Stimulated activated CD4-positive, alpha-beta T cell treated with anti-CD3 and anti-CD28 coated beads, Interleukin-1b, Interleukin-23, amount 100 ng/mL, for 24 hours (primary cell): ENCODE measurements at places on chromosomes 1 and 21.

DNA sequence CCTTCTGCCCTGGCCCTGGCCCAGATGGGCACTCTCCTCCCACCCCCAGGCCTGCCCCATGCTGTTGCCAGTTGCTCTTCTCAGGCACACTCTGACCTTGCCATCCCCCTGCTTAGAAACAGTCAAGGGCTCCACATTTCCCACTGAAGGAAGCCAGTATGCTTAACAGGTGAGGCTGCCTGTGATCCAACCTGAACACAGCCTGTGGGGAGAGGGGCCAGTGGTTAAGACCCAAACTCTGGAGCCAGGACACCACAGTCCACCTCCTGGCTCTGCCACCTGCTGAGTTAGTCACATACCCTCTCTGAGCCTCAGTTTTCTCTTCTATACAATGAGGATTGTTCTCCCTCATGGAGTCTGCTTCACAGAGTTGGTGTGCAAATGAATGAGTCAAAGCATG lies 526.9 kb downstream of the MATN1 start:
- no peak for DNase-seq

- no peak for DNase-seq
These were observed 37.3 kb upstream of the ZNF644 start for GRCh38 chr1:91059157-91059556.

- DNase-seq, result no peak
These were observed 16.5 kb downstream of the ZNF697 start for GRCh38 chr1:119631433-119632102.

DNA sequence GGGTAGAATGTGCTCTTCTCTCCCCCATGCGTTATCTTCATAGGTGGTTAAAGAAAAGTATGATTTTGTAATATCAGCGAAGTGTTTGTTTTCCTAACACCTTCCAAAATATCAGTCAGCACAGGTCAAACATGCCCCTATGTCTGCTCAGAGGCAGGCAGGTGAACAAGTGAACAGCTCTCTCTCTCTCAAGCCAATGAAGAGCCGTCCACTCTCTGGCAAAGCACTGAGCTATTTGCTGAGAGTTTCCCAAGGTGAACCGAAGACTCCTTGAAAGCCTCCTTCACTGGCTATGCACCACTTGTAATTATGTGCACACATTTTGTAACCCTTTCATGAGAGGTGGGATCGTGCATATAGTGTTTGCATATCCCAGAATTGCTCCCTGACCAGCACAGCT lies 47.7 kb downstream of the ST6GALNAC3 start:
- DNase-seq, result no peak

GRCh38 chr1:24849672-24850295 lies 80.3 kb downstream of the RUNX3 start:
- DNase-seq, result no peak

DNA sequence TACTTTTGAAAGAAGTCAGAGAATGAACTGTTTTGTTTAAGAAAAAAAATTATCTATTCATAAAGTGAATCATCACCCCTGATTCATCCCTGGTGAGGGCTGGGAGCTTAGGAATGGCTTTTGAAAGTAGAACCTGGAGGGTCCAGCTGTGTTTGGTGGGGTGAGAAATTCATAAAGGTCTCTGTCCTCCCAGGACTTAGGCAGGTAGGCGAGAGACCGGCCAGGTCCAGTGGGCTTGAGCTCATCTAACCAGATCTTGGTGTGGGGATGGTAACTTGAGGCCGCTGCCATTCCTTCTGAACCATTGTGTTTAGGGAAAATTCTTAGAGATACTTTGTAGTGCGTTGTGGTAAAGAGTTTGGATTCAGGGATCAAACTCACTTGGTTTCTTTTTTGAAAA lies 156.8 kb upstream of the TNR start:
- DNase-seq, result no peak
